ENCODE measurements at places on chromosomes 6 and 20.

DNA sequence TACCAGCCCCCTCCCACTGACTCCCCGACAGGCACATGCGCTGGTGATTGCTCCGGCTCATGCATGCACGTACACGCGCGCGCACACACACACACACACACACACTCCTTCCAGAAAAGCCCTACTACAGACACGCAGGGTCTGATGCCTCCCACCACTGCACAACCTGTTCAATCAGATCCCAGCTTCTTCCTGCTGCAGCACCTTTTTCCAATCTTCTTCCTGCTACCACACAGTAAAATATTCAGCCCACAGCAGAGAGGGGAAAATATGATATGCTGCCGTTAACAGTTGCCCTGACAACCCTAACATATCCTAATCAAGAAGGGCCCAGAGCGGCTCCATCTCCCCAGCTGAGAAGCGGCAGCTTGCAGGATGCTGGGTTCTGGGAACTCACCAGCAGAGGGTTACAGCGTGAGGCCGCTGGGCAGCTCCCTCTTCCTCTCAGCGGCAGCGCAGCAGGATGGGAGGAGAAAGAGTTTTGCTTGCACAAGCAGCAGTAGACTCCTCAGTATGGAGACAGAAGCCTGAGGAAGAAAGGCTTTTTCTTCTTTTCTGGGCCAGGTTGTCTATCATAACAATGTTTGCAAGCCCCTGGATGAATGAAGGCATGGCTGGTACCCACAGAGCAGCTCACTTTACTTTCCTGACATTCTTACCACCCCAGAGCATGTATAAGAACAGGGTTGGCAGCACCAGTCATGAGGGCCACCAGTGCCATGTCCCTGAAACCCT, 23.9 kb downstream of the MAP7 start:
- peak; percentile 22 for DNase-seq

- DNase-seq: no peak
Observed at GRCh38 chr6:9914951-9915350, 499.9 kb downstream of the TFAP2A start.

DNA sequence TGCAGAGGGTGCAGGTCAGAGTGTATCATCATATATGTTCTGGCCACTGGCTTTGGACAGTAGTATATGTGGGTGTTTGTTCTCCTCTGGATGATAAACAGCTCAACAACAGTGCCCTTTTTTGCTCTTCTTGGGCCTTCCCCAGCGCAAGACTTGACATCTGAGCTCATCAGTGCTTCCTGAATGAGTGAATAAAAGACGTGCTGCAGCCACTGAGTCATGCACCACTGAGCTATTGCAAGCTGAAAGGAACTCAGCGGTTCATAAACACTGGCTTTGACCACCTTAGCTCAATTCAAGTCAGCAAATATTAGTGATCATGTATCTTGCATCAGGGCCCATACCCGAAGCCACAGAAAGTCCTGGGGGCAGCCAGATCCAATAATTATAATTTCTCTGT, 105.3 kb upstream of the KCNG1 start:
- no peak for DNase-seq

GRCh38 chr6:35148167-35148741, 7.1 kb upstream of the TCP11 start:
- no peak for DNase-seq

DNA sequence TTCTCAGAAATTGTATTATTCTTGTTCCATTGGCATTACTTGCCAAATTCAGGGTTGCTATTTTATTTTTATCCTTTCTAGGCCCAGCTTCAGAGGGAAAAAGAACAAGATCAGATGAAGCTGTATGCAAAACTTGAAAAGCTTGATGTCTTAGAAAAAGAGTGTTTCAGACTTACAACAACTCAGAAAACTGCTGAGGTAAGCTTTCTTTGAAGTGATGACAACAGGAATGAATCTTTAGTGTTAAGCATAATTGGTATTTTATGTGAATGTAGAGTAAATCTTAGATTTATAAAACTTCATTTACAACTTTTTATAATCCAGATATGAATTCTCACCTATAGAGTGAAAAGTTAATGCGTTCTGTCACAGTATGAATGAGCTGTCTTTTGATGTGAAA, 58.4 kb downstream of the CEP57L1 start:
- DNase-seq: no peak

GRCh38 chr20:16562259-16562658, 11.0 kb downstream of the KIF16B start:
- DNase-seq: no peak

- DNase-seq: no peak
Observed at GRCh38 chr20:60641879-60642447, 610.1 kb upstream of the CDH4 start.

DNA sequence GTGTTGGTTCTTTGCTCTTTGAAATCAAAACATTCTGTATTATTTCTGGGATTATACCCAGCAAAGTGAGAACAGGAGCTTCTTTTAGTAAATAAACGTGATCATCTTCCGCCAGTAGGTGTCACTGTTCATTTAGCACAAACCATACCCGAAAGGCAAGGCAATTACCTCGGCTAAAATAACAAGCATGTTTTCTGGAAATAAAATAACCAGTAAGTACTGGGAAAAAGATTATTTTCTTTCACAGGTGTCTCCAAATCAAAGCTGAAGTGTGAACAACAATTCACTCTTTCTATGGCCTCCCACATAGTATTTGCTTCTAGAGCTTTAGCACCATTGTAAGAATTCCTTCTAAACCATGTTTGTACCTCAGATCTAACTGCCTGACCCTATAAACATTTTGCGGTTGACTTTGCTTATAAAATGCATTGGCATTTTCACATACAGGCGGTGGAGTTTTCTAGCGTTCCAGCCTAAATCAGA, 144.6 kb upstream of the AGPAT4 start:
- no peak for DNase-seq

DNA sequence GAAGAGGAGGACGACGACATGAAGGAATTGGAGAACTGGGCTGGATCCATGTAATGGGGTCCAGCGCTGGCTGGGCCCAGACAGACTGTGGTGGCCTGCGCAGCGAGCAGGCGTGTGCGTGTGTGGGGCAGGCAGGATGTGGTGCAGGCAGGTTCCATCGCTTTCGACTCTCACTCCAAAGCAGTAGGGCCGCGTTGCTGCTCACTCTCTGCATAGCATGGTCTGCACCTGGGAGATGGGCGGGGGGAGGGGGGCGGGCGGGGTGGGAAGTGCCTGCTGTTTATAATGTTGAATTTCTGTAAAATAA, 42.3 kb downstream of the CHMP4B start:
- no peak for DNase-seq

GRCh38 chr20:39800111-39800510, 838.0 kb downstream of the DHX35 start:
- DNase-seq: no peak

DNA sequence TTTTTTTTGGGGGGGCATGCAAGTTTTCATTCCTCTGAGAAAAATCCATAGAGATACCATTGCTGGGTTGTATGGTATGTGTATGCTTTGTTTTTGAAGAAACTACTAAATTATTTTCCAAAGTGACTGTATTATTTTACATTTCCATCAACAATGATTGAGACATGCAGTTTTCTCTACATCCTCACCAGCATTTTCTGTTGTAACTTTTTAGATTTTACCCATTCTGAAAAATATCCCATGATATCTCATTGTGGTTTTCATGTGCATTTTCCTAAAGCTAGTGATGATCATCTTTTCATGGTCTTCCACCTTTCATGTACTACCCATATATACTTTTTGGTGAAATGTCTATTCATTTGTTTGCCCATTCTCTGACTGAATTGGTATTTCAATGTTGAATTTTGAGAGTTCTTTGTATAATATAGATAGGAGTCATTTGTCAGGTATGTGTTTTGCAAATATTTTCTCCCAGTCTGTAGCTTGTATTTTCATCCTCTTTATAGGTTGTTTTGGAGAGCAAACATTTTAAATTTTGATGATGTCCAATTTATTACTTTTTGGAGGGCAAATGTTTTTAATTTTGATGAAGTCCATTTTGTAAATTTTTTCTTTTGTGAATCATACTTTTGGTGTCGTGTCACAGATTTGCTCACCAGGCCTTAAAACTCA, 827.5 kb upstream of the CITED2 start:
- DNase-seq: no peak

GRCh38 chr6:111766201-111766857, 106.9 kb downstream of the FYN start:
- DNase-seq: no peak

GRCh38 chr6:101663100-101663499, 269.6 kb downstream of the GRIK2 start:
- DNase-seq: no peak
